ENCODE measurements at places on chromosomes 5 and 9. TPM values are rescaled to one million over a fixed set of nuclear protein-coding genes. Genes with fewer than 3 reads are reported as not detected.

The SLC6A3 gene
- not detected for total RNA-seq

The SLC34A1 gene
- not detected for total RNA-seq

The CERCAM gene
- 10.1 TPM for total RNA-seq

The LRRC26 gene
- not detected for total RNA-seq

The PCDHA6 gene
- total RNA-seq: not detected

The SLC6A18 gene
- total RNA-seq: not detected

The C5orf47 gene
- total RNA-seq: 0.58 TPM

The PCDHGA12 gene
- total RNA-seq: 7.3 TPM

The CENPK gene
- total RNA-seq: 6.9 TPM

The TLE1 gene
- 9.8 TPM for total RNA-seq

The LRRC70 gene
- 2.3 TPM for total RNA-seq

The PPP2R2B gene
- not detected for total RNA-seq

The CARTPT gene
- not detected for total RNA-seq

The OR1J2 gene
- not detected for total RNA-seq

The MEGF10 gene
- total RNA-seq: 0.48 TPM

GRCh38 chr9:11312966-11313365 is 700.2 kb upstream of the PTPRD start:
- no peak for DNase-seq

- DNase-seq: no peak
Observed at GRCh38 chr5:68333649-68334552, 118.3 kb downstream of the PIK3R1 start.

- DNase-seq: no peak
Observed at GRCh38 chr9:90946982-90947381, 145.4 kb downstream of the SYK start.

- DNase-seq: no peak
Observed at GRCh38 chr5:32233696-32234447, 59.8 kb upstream of the GOLPH3 start.

- no peak for DNase-seq
Observed at GRCh38 chr5:38426986-38427950, 129.2 kb downstream of the LIFR start.

- DNase-seq: no peak
Observed at GRCh38 chr5:149915392-149916260, 29.0 kb downstream of the PDE6A start.

- DNase-seq: no peak
Observed at GRCh38 chr9:79015951-79016350, 555.8 kb upstream of the TLE4 start.

- DNase-seq: no peak
Observed at GRCh38 chr5:56168066-56168478, 65.1 kb downstream of the ANKRD55 start.

- no peak for DNase-seq
Observed at GRCh38 chr9:76643399-76644117, 120.7 kb upstream of the PCA3 start.

- no peak for DNase-seq
Observed at GRCh38 chr5:34667705-34668104, 11.6 kb downstream of the RAI14 start.

DNA sequence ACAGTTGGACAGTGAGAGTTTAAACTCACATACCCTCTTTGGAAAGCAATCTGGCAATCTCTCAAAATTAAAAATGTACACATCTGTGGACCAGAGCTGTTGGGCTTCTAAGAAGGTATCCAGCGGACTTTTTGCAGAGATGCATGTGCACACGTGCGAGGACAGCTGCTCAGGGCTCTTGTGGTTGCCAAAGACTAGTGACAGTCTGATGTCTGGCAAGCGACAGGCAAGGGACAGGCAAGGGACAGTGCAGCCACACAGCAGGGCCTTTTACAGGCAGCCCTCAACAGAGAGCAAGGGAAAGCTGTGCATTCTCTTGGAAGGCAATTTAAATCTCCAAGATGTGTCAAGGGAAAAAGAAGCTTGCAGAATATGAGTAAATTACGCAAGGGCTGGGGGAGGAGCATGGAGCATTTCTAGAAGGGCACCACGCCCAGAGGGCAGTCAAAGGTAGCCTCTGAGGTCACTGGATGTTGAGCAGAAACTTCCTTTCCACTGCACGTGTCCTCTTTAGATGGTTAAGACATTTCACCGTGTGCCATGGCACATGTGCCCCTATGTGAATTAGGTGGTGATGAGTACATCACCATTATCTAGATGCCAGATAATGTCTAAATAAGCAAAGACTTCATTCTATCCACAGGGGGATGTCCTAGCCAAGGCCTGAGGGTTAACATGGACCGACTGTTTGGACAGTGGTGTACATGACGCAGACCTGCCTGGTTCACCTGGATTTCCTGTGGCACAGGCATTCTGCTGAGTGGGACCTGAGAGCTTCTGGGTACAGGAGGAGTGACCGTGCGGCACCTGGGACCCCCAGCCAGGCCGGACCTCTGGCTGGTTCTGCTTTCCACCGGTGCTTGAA is 9.1 kb downstream of the GFPT2 start:
- peak; percentile 27 for DNase-seq

DNA sequence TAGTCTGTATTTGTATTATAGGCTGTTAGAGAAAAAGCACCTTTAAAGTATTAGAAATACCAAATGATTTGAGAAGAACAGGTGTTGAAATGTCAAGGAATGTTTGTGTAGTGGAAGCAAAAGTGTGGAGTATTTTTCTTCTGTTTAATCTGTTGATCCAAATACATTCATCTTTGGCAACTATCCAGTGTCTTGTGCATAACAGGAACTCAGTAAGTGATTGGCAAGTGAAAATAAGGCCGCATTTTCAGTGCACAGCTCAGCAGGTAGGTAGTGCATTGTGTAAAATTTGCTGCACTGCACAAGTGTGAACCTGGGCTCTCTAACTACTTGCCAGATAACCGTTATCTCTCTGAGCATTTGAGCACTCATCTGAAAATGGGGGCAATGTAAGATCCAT is 61.8 kb downstream of the CHSY3 start:
- no peak for DNase-seq

GRCh38 chr9:77935211-77935610 is 96.4 kb downstream of the GNAQ start:
- DNase-seq: no peak

- DNase-seq: no peak
Observed at GRCh38 chr5:68267066-68267465, 51.5 kb downstream of the PIK3R1 start.

- DNase-seq: no peak
Observed at GRCh38 chr9:87118594-87118993, 171.3 kb upstream of the GAS1 start.

GRCh38 chr5:138668451-138669380 is 84.5 kb upstream of the CTNNA1 start:
- DNase-seq: peak; percentile 67

GRCh38 chr5:15864536-15865215 is 314.9 kb downstream of the MARCHF11 start:
- DNase-seq: no peak

DNA sequence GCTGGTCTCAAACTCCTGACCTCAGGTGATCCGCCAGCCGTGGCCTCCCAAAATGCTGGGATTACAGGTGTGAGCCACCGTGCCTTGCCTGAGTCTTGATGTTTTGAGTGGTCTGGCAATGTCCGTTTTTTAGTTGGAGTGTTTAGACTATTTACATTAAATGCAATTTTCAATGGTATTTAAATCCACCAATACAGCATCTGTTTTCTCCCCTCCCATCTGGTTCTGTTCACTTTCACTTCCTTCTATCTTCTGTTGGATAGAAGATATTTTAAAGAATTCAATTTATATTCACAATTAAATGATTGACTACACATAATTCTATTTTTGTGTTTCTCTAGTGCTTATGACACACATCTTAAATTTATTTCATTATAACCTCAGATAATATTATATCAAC is 26.0 kb upstream of the PCAT7 start:
- DNase-seq: no peak

- DNase-seq: no peak
Observed at GRCh38 chr9:6620353-6620752, 25.2 kb downstream of the GLDC start.

GRCh38 chr9:122005597-122005996 is 87.5 kb downstream of the TTLL11 start:
- DNase-seq: no peak

DNA sequence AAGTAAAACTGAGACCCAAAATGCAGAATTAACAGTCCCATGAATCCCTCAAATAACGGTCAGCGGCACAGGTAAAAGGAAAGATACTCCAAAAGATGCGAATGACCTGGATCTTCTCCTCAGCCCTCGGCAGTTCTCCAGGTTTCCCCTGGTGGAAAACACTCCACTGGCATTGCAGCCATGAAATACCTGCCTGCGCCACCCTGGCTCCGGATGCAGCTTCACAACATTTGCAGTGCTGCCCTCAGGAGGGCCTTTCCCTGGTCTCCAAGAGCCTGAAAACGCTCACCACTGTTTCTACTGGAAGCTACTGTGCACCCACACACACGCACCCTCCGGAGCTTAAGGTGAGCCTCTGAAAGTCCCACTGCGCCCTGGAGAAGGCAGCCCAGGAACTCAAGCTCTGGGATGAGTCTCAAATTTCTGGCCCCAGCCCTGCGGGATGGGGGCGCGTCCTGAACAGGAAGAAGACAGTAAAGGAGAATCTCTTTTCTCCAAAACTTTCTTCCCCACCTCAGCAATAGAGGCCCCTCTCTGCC is 612 bp downstream of the UGT3A2 start:
- no peak for DNase-seq

GRCh38 chr9:116546711-116547581 is 140.2 kb upstream of the TRIM32 start:
- no peak for DNase-seq

- no peak for DNase-seq
Observed at GRCh38 chr9:40927851-40928802, 200.4 kb downstream of the FOXD4L6 start.

DNA sequence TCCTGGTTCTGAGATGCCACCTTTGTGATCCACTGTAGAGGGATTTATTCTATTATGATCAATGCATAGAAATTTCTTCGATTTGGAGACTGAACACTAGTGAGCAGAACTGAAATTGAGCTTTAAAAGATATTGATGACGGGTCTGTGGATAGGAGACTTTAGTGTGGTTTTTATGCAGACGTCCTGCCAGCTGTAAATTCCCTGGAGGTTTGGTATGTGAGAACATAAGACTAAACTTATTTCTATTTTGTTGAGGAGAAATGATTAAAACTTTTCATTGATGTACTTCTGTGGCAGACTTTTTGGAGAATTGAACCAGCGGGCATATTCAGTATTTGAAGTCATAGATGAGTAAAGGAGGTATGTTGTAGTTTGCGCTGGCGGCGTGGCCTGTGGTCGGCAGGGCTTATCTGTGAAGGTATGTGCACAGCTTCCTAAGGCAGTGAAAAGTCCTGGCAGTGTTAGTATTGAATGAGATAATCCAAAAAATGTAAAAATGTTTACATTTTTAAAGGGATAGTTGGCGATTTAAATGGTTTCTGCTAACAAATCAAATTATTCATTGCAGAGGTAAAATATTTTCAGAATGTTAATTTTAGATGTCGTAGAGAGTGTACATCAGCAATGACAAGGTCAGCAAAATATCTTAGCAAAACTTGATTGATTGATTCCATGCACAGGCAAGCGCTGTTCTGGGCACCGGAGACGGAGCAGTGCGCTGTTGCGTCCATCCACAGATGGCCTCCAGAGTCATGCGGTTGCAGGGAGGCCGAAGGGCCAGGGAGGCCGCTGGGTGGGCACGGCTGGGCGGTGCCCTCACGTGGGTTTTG is 20.4 kb downstream of the TENT4A start:
- no peak for DNase-seq

DNA sequence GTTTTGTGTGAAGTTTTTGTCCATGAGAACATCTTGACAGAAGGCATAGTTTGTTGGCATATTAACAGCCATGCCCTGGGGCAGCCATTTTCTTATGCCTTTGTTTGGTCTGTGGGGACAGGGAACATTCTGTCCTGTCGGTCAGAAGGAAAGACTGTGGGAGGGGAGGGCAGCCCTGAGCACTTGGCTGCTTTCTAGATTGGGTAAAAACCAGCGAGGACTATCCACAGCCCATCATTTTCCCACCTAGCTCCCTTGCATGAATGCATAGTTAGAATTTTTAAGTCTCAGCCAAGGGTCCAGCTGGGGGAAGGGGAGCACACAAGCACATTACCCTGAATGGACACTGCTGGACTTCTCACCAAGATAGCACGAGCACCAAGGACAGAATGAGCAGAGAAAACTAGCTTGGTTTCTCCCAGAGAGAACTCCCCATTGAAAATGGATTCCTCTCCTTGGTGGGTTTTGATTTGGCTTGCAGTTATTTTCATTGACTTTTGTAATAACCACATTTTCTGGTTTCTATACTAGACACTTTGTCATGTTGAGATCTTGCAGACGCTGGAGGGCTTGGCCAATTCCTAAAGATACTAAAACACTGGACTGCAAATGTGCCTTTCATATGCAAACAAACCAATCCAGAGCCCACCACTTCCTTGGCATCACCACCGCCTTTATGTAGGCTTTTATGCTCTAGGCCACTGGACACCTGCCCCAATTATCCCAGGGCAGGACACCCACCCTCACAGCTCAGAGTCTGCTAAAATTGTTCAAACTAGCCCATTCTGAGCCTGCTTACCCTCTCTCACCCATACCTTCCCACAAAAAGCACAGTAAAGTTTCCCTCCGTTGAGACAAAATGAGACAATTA is 129.9 kb downstream of the BOD1 start:
- no peak for DNase-seq

GRCh38 chr9:70073756-70074155 is 30.1 kb downstream of the MAMDC2 start:
- DNase-seq: no peak

GRCh38 chr9:83472221-83472665 is 66.0 kb downstream of the FRMD3 start:
- no peak for DNase-seq

GRCh38 chr5:143610946-143611345 is 201.0 kb upstream of the HMHB1 start:
- DNase-seq: no peak

DNA sequence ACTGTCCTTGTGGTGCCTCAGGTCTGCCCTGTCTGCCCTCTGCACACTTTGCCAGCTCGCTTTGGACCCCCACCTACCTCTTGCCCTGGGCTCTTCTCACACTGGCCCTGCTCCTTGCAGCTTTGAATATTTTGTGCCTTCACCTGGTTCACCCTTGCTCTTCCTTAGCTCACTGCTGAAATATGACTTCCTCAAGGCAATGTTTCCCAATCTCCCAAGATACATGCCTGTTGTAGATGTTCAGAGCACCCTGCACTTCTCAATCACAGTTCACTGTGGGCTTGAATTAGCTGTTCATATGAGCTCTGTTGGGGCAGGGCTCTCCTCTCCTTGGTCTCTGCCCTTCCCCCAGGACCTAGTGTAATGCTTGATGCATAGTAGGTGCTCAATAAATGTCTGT is 8.0 kb downstream of the AFAP1L1 start:
- no peak for DNase-seq
